ENCODE measurements at places on chromosomes 4 and X. TPM values are rescaled to one million over a fixed set of nuclear protein-coding genes. Genes with fewer than 3 reads are reported as not detected.

GRCh38 chr4:155353923-155354540, 22.7 kb downstream of the MAP9 start:
- no peaks in the 10 kb centered on the region for H3K27me3 ChIP-seq
- H3K4me3 ChIP-seq = no peak overlapping the region
- no peaks in the 10 kb centered on the region for H3K4me1 ChIP-seq
- H3K27ac ChIP-seq = no peak overlapping the region
- H3K36me3 ChIP-seq = no peaks in the 10 kb centered on the region
- DNase-seq = peak; percentile 16

DNA sequence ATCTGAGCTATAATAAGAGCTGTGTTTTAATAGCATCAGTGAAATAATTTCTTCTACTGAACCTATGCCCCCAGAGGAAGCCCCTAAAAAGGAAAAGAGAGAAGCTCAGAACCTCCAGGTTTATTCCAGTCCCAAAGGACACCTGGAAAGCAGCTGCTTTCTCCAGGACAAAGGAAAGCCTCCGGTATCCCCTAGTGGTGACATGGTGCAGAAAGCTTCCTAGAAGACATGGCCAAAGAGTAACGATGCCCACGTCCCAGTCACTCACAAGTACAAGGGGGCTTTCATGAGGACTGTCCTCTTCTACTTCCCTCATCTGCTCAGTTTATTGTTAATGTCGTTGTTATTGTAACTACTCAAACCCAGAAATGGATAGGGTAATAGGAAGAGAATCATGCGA, 343.9 kb downstream of the UNC5C start:
- H3K4me1 ChIP-seq = no peaks in the 10 kb centered on the region
- H3K27me3 ChIP-seq = no peaks in the 10 kb centered on the region
- no peak overlapping the region for H3K4me3 ChIP-seq
- no peaks in the 10 kb centered on the region for H3K36me3 ChIP-seq

GRCh38 chr4:72970756-72971155, 98.8 kb downstream of the COX18 start:
- H3K36me3 ChIP-seq = no peaks in the 10 kb centered on the region
- no peaks in the 10 kb centered on the region for H3K4me1 ChIP-seq
- H3K27me3 ChIP-seq = no peaks in the 10 kb centered on the region

- peaks cover 8% of the 10 kb centered on the region for H3K27me3 ChIP-seq
- H3K4me1 ChIP-seq = no peaks in the 10 kb centered on the region
- H3K27ac ChIP-seq = no peak overlapping the region
- H3K36me3 ChIP-seq = no peaks in the 10 kb centered on the region
Observed at GRCh38 chr4:40669504-40669903, 39.8 kb upstream of the RBM47 start.

DNA sequence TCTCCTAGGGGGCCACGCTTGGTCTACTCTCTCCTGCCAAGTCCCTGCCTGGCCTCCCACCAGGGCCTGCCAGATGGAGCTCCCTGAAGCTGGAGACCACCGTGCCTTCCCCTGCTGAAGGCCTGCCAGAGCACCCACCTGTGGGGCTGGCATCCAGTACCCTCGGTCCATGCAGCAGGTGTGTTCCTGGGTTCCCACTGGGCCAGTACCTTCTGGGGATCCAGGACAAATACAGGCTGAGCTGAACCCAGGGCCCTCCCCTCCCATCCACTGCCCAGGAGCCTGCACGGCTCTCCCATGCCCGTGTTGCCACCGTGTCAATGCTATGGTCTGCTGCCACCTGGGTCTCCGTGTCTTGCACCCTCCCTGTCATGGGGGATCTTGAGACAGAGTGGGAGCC, 68.8 kb downstream of the ABLIM2 start:
- no peak overlapping the region for H3K4me3 ChIP-seq
- H3K36me3 ChIP-seq = no peaks in the 10 kb centered on the region
- DNase-seq = no peak
- H3K27me3 ChIP-seq = no peaks in the 10 kb centered on the region
- H3K4me1 ChIP-seq = no peaks in the 10 kb centered on the region

GRCh38 chrX:110175696-110176095, 142.2 kb downstream of the AMMECR1 start:
- H3K4me3 ChIP-seq = no peak overlapping the region
- peaks cover 53% of the 10 kb centered on the region for H3K36me3 ChIP-seq
- no peak for DNase-seq
- peaks cover 27% of the 10 kb centered on the region for H3K4me1 ChIP-seq

DNA sequence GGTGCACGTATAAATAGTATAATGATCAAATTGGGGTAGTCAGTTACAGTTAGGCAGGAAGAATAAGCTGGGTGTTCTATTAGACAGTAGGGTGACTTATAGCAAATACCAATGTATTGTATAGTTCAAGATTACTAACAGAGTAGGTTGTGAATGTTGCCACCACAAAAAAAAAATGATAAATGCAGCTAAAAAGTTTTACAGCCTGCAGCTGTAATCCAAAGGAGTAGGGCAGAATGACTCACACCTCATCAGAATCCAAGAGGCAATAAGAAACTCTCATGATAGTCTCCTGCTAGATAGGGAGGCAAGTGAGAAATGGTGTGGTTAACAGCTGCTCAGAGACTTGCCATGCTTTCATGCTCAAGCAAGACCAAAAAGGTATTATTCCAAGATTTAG, 19.6 kb upstream of the TCEAL4 start:
- H3K36me3 ChIP-seq = no peaks in the 10 kb centered on the region
- no peaks in the 10 kb centered on the region for H3K4me1 ChIP-seq
- H3K27me3 ChIP-seq = no peaks in the 10 kb centered on the region
- no peak overlapping the region for H3K4me3 ChIP-seq
- H3K27ac ChIP-seq = no peak overlapping the region

DNA sequence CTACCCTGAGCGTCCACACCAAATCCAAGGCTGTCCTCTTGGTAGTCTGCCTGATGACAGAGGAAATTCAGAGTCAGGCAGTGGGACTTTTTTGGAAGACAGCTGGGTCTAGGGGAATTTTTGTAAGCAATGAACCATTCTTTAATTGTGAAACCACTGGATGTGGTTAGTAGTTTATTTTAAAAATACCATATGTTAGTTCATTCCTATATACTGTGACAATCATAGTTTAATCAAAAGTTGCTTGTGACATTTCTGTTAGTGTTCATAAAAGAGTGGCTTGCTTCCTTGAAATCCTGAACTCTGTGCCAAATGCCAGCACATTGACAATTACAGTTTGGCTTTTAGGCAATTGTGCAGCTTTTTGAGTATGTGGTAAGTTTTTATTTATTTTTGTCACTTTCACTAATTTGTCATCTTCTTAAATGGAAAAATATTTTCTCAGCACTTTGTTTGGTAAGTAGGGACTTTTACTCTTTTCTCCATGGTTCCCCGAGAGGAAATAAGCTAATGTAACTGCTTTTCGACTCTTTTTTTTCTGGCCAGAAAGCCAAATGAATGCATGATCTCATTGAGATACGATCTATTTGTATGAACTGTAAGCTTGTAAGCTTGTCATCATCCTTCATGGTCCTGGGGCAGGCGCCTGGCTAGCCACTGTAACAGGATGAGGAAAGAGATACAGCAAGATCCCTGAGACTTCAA, 72.6 kb upstream of the SLC4A4 start:
- no peak for DNase-seq
- no peaks in the 10 kb centered on the region for H3K4me1 ChIP-seq
- no peak overlapping the region for H3K4me3 ChIP-seq
- H3K27ac ChIP-seq = no peak overlapping the region
- no peaks in the 10 kb centered on the region for H3K27me3 ChIP-seq

- H3K36me3 ChIP-seq = no peaks in the 10 kb centered on the region
- no peak overlapping the region for H3K27ac ChIP-seq
- no peaks in the 10 kb centered on the region for H3K4me1 ChIP-seq
Observed at GRCh38 chrX:42131856-42132255, 208.5 kb upstream of the CASK start.

GRCh38 chr4:17095771-17096170, 197.3 kb upstream of the LDB2 start:
- no peaks in the 10 kb centered on the region for H3K27me3 ChIP-seq
- H3K36me3 ChIP-seq = no peaks in the 10 kb centered on the region
- no peak for DNase-seq
- H3K4me3 ChIP-seq = no peak overlapping the region
- no peak overlapping the region for H3K27ac ChIP-seq

GRCh38 chrX:10233696-10234095, 76.9 kb downstream of the CLCN4 start:
- H3K27me3 ChIP-seq = no peaks in the 10 kb centered on the region
- no peak for DNase-seq
- no peak overlapping the region for H3K4me3 ChIP-seq
- H3K27ac ChIP-seq = no peak overlapping the region

- H3K27ac ChIP-seq = no peak overlapping the region
- H3K4me3 ChIP-seq = no peak overlapping the region
- H3K4me1 ChIP-seq = no peaks in the 10 kb centered on the region
Observed at GRCh38 chrX:120380699-120381098, 18.8 kb downstream of the ATP1B4 start.

- H3K27ac ChIP-seq = peak overlapping the region; percentile 60
- H3K36me3 ChIP-seq = peaks cover 17% of the 10 kb centered on the region
- H3K27me3 ChIP-seq = no peaks in the 10 kb centered on the region
- H3K4me1 ChIP-seq = peaks cover 28% of the 10 kb centered on the region
Observed at GRCh38 chrX:68696267-68696990, 49.0 kb downstream of the STARD8 start.

GRCh38 chrX:104098919-104099318, 13.4 kb upstream of the ZCCHC18 start:
- H3K27me3 ChIP-seq = no peaks in the 10 kb centered on the region
- H3K27ac ChIP-seq = no peak overlapping the region
- no peak overlapping the region for H3K4me3 ChIP-seq
- no peaks in the 10 kb centered on the region for H3K4me1 ChIP-seq
- DNase-seq = no peak

DNA sequence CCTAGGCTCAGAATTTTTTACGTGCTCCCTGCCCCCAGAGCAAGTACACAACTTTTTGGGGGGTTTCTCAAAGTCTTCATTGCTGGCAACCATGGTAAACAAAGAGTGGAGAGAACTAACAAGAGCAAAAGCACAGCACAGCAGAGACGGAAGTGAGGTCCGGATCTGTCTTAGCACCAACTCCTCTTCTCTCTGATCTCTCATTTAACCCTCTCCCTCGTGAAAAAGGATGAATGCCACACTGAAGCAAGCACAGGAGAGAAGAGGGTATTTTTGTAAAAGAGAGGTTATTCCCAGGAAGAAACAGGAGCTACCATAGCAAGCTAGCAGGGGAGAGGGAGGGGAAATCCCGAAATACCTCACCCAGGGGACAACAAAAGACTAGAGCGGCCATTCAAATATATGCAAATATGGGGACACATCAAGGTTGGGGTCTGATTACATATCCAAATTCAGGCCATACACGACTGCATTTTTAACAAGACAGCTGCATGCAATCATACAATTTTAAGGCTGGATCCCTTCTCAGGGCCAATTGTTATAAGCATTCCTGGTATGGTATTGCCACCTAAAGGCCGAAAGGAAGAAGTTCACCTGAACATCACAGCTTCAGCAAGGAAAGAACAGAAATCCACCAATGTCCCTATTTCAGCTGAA, 46.6 kb downstream of the CD40LG start:
- H3K4me3 ChIP-seq = no peak overlapping the region
- H3K27me3 ChIP-seq = no peaks in the 10 kb centered on the region

DNA sequence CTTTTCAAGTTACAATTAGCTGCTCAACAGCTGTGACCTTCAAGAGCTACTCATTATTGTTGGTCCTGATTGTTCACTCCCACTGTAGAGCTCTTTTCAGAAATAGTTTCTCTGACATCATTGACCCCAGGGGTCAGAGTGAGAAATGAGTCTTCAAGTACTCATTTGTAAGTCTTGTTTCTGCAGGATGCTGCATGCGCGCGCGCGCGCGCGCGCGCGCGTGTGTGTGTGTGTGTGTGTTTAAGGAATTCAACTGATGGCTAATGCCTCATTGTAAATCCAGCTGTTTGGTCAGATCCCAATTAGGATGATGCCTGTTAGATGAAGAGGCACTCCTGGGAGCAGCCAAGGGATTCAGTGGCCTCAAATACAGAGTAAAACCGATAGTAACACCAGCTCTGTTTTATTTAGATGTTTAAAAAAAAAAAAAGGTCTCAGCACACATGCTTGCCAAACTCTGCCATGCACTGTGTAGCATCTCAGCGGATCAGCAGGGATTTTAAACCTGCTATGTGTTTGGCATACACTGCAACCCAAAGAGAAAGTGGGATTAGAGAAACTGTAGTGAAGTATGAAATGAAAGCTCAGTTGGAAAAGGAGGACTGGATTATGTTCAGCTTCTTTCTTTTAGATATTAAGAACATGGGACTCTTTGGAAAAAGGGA, 332.3 kb downstream of the ADGRL3 start:
- H3K4me3 ChIP-seq = no peak overlapping the region
- H3K4me1 ChIP-seq = no peaks in the 10 kb centered on the region
- no peak overlapping the region for H3K27ac ChIP-seq
- no peak for DNase-seq

DNA sequence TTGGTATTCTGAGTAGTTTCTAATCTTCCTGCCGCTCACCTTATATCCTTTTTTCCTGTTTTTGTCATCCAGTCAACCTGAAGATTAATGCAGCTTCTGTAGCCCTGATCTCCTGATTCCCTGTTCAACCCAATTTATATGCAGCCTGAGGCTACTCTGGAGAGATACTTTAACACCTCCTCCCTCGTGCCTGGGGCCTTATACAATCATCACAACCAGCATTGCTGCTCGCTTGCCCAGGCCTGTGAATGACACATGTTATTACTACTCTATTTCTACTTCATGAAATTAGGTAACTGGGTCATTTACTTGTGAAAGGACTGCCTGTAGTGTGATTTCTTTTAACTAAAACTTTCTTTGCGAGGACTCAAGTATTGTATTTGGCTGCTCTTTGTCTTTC, 33.7 kb upstream of the WDR17 start:
- H3K36me3 ChIP-seq = no peaks in the 10 kb centered on the region
- no peaks in the 10 kb centered on the region for H3K4me1 ChIP-seq
- no peak overlapping the region for H3K4me3 ChIP-seq
- no peak overlapping the region for H3K27ac ChIP-seq
- no peak for DNase-seq

- no peaks in the 10 kb centered on the region for H3K36me3 ChIP-seq
- DNase-seq = no peak
- H3K4me1 ChIP-seq = no peaks in the 10 kb centered on the region
- no peak overlapping the region for H3K4me3 ChIP-seq
- H3K27ac ChIP-seq = no peak overlapping the region
Observed at GRCh38 chr4:17188125-17188524, 289.7 kb upstream of the LDB2 start.

DNA sequence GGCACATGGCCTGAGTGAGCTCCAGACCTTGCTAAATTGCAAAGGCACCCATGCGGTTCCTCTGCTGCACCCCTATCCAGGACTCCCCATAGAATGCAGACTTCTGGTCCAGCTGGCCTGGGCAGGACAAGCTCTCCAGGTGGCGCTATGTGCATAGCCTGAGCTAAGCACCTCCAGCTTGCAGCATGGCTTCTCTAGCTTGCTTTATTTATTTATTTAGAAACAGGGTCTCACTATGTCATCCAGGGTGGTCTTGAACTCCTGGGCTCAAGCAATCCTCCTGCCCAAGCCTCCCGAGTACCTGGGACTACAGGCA, 5.5 kb upstream of the WFS1 start:
- H3K27me3 ChIP-seq = no peaks in the 10 kb centered on the region
- H3K4me1 ChIP-seq = no peaks in the 10 kb centered on the region
- no peak overlapping the region for H3K27ac ChIP-seq
- no peak overlapping the region for H3K4me3 ChIP-seq
- peak; percentile 45 for DNase-seq

CXCL8 gene
- total RNA-seq = 3.3 TPM

RHOXF1 gene
- not detected for total RNA-seq

GBA3 gene
- total RNA-seq = 0.75 TPM

SCOC gene
- total RNA-seq = 32.3 TPM

IDS gene
- 11.1 TPM for total RNA-seq

CPE gene
- total RNA-seq = 0.22 TPM

GYPE gene
- total RNA-seq = 36.0 TPM

GPR50 gene
- total RNA-seq = 0.11 TPM

NUDT10 gene
- total RNA-seq = not detected

BANK1 gene
- not detected for total RNA-seq

DUX4 gene
- total RNA-seq = not detected

STK26 gene
- total RNA-seq = 50.1 TPM
